ENCODE measurements at places on chromosomes 5 and 9.

GRCh38 chr5:149493316-149493715 is 57.9 kb downstream of the CSNK1A1 start:
- no peak for DNase-seq

DNA sequence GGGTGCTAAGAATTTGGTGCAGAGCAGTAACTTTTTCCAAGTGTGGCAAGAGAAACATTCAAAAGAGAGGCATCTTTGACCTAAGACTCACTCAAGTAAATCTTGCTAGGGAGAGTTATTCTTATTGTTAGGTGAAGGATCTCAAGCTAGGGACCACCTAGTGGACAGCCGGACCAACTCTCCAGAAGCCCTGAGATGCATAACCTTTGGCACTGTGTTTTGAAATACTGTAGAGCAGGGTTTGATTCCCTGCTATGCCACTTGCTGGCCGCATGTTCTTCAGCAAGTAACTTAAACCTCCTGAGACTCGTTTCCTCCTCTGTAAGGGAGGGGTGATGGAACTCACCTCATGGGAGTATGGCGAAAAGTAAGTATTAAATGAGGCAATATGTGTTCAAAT is 336.1 kb upstream of the ADAMTSL1 start:
- no peak for DNase-seq

DNA sequence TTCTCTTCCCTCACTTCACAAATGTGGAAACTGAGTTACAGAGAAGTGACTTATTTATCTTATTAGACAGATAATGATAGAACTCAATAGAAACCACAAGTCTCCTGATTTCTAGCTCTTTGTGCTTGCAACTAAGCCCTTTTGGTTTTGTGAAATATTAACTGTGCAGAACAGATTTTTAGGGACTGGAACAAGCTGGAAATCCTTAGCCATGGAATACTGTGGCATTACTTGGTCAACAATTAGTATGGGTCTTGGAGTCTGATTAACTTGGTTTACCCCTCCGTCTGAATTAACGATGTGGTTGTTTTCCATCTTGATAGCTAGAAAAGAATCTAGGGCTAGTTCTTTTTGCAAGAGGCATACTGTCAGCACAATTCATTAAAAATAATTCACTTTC is 584 bp upstream of the KLF9 start:
- no peak for DNase-seq

DNA sequence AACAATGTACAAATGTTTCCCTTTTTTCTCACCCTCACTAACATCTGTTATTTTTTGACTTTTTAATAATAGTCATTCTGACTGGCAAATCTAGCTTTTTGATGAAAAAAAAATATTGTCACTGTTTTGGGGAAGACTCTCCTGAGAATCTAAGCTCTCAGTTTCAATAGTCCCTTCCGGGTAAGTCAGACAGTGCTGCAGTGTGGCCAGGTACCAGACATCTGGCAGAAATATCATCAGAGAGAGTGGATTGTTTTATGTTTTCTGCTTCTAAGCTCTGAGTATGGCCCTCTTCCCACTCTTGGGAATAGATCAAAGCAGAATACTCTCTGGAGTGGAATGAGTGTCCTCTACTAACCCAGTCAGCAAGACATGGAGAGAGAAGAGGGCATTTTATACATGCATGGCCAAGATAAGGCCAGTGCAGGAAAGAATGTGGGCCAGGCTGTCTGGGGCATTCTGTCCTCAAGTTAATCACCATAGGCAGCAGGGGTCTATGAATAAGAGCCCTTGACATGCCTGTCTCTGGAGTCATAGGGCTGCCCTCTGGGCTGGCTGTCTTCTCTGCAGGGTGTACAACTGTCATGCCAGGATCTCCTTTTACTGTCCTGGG is 38.5 kb upstream of the OR2S2 start:
- no peak for DNase-seq

DNA sequence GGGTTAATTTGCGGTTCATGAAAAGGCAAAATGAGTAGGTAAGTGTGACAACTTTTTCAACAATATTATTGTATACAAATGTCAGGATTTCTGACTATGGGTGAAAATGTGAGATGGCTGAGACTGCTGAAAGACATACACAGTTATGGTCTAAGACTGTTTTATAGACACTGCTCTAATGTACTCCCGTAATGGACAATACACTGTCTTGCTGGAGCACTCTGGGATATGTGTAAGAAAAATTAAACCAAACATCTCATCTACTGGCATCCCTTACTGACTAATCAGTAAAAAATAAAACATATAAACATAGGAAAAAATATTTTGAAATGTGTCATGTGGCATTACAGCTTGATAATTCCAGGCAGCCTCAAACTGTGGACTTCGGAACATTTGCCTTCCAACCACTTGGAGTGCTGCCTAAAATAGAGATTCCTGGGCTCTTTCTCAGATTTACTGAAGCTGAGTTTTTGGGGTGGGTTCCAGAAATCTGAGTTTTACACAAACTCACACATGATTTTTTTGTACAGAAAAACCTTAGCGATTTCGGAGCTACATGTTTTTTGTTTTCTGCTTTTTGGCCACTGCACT is 233.9 kb upstream of the TBCA start:
- no peak for DNase-seq

- DNase-seq: no peak
Measured at GRCh38 chr5:142032150-142032549, 19.3 kb upstream of the GNPDA1 start.

DNA sequence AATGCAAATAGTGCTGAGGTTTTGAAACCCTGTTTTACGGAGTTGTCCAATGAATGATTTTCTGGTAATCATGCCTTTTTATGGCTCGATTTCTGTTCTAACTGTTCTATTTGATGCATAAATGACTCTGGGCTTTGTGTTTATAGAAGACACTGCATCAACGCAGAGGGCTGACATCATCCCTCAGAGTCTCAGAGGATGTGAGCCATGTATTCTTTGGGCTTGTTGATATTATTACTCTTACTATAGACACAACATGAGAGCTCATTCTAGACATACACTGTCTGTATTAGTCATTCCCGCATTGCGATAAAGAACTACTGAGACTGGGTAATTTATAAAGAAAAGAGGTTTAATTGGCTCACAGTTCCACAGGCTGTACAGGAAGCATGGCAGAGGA is 31.6 kb downstream of the CDH6 start:
- DNase-seq: no peak

GRCh38 chr5:132674671-132675506 is 1.1 kb downstream of the IL4 start:
- DNase-seq: no peak

- DNase-seq: peak; percentile 59
Measured at GRCh38 chr9:20623021-20623747, 885 bp upstream of the MLLT3 start.

DNA sequence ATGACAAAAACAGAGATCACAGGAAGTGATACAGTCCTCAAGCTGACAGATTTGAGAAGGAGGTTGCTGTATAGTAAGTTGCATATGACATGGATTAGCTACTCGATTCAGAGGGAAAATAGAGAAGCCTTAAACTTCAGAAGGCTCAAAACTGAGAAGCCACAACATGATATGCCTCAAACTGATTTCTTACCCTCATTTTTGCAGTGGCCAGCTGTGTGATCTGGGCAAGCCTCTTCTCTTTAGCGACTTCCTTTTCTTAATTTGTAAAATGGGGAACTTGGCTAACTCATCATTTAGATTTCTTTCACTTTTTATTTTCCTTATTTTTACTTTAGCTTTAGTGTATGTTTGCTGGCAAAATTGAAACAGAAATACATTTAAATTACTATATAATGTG is 421.1 kb downstream of the KIF4B start:
- DNase-seq: no peak

- DNase-seq: no peak
Measured at GRCh38 chr5:23302438-23302837, 205.0 kb upstream of the PRDM9 start.

- DNase-seq: no peak
Measured at GRCh38 chr9:98995059-98995671, 51.5 kb downstream of the COL15A1 start.

DNA sequence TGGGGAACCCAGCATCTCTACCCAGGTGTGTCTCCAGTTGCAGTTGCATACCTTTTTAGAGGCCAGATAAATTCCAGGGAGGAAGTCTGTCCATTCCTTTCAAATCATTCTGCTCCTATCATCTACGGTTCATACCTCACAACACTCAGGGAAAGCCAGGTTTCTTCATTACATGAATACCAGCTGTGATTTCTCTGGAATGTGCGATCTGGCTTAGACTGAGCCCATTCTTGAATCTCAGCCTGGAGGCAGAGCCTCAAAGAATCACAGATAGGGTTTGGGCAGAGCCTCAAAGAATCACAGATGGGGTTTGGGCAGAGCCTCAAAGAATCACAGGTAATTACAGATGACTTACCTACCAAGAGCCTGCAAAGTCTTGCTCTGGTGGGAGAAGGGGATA is 7.2 kb downstream of the P4HA2 start:
- DNase-seq: no peak

GRCh38 chr5:178129296-178129695 is 1.5 kb upstream of the RMND5B start:
- no peak for DNase-seq

- DNase-seq: no peak
Measured at GRCh38 chr5:103646698-103647614, 84.4 kb upstream of the NUDT12 start.

- no peak for DNase-seq
Measured at GRCh38 chr5:135174315-135175096, 140.5 kb upstream of the PITX1 start.

DNA sequence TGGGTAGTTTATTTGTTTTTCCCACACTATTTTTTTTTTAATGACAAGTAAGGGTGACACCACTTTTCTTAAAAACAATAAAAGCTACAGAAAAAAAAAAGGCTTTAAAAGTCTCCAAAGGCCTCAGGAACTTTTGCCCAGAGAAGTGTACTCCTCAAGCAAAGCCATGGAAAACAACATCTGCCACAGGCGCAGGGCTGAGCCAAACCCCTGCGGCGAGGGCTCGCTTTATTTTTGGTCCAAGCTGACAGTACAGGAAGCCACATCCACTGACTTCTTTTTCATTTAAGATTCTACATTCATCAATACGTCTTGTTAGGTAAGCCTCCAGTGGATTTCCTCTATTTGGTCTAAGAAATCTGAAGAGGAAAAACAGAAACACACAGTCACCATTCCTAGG is 51.9 kb upstream of the IFNK start:
- no peak for DNase-seq

DNA sequence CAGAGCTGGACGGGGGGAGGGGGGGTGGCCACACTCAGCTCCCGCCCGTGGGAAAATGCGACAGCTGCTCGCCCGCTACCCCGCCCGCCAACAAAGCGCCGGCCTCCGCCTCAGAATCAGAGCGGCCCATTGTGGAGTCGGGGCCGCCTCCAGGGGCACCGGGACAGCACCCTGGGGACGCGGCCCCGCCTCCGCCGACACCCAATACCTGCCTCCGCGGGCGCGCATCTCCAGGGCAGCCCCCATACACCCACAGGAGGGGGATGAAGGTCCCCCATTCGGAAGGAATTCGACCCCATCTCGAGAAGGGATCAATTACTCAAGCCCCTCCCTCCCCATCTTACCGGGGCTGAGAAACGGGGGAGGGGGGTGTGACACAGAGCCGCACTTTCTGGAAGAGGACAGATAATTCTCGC is 1.3 kb downstream of the NOTCH1 start:
- peak; percentile 50 for DNase-seq

DNA sequence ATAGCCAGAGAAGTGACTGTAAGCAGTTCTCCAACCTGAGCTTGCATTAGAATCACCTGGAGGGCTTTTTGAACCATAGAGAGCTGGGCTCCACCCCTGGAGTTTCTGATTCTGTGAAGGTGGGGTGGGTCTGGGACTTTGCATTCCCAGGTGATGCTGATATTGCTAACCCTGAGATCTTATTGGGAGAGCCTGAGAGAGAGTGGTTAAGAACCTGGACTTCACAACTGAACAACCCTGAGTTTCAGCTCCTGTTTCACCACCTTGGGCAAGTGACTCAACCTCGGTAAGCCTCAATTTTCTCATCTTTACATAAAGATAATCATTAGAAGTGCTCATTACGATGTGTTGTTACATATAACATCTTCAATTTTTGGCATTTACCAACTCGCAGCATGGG is 498.6 kb downstream of the EBF1 start:
- DNase-seq: no peak

DNA sequence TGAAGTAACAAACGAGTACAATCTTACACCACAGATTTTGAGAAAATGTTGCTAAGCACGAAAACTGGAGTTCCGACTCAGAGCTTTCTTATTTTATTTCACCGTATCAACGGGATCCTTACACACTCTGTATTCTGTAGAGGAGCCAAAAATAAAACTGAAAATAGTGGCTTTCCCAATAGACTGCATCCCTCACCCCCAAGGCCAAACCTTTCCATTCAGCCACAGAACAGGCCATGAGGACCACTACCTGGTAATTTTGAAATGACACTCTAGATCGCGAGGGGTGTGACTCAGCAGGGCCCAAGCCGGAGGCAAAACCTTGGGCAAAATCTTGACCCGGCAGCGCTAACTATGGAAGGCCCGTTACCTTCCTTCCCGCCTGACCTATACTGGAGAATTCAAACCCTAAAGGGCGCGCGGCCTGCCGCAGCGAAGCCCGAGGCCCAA is 432 bp downstream of the HSPA9 start:
- DNase-seq: no peak

Data from activated T-cell treated with anti-CD3 and anti-CD28 coated beads, Interleukin-2, amount 50 U/mL, for 4 hours (primary cell).